Astrocyte of the hippocampus (primary cell): ENCODE measurements at places on chromosomes 2 and 18.

DNA sequence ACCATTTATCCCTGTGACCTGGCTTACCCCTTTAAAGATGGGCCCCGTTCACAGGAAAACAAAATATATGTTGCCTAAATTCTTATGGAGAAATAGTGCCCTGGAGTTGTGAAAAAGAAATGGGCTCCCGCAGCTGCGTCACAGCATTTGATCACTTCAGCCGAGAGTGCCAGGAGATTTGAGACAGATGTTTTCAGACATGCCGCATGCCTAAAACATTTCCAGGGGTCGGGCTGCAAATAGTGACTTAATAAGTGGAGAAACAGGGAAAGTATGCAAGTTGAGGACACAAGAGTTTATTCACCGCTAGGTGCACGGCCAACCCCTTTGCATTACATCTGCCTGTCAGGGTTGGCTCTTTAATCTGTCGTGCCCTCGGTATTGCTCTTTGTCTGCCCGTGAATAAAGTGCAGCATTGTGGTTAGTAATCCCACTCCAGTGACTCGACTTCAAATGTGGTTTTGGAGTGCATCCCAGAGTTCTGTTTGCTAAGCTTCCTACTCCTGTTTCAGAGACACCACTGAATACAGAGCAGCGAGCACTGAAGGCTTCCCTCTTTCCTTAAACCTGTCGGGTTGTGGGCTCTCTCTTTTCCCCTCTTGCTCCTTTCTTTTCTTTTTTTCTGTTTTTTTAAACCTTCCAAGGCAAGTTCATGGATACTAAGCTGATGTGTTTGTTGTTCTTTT lies 187.5 kb downstream of the LTBP1 start:
- peak; percentile 98 for DNase-seq

DNA sequence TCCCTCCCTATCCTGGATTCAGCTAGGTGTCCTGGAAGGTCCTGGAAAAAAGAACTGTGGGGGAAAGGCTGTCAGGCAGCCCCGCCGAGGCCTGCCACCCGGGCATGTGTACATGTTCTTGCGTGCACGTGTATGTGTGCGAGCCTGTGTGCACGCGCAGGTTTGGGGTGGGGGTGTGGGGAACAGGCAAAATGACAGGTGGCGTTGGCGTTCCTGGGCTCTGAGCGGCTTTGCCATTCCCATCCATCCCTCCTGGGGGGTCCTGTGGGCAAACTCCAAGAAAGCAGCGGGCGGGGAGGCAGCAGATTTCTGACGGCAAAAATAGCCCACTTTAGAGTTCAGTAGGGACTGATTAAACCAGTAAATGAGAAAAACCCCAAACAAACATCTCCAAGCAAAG lies 35.6 kb downstream of the EMX1 start:
- DNase-seq, result no peak

- no peak for DNase-seq
These were observed 227.9 kb downstream of the PRKCE start for GRCh38 chr2:45879406-45879805.

DNA sequence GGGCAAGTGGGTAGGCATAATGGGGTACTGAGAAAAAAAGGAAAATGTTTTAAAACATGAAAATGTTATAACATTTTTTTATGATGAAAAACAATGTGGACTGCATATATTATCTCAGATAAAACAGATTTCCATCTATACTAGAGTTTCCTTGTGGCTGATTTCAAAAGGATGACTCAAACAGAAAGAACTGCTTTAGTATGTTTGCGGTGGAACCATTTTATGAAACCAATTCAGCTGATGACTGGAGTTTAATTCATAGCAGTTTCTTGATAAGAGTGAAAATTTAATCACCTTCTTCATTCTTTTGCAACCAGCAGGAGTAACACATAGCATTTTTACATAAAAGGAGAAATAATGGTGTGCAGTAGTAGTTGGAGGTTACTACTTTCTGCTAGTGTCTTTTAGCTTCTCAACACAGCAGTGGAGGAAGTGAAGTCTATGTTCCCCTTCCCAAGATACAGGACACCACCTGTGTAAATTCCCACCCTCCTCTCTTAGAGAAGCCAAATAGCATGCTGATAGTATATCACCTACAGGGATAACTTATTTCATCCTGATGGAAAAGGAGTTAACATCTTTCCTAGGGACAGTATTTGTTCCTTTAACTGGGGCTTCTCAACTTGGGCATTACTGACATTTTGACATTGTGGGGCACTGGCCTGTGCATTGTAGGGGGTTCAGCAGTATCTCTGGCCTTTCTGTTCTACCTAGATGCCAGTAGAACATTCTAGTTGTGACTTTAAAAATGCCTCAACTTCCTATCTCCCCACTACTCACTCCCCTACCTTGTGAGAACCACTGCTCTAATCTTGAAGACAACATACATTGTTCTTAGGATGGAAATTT lies 29.9 kb downstream of the PELI1 start:
- DNase-seq, result peak; percentile 84

DNA sequence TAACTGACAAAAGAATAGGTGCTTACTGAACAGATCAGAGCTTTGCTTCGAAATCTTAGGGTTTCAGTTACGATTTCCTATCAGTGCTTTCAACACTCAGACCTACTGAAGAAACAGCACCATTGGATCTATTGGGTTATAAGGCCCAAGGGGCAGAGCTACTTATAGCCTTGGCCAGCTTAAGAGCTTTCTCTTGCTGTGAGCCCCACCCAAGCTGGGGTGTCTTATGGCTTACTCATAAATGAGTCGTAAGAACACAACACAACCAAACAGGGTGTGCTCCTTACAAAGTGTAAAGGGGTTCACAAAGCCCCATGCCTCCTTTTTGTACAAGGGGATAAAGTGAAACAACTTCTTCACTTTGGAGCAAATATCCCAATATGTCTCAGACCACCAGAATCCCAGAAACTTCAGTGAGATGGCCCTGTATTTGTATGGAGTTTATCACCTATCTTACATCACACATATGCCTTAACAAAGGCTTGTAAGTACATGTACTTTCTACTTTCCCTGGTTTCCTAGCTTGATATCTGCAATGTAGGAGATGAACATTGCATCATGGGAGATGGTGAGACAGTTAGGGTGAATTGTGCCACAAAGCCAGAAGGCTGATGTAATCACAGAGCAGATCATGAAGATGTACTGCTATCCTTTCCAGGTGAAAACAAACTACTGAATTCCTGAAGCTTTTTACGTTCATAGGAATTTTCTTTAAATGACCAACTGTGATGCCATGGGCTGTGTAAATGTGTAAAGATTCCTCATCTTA lies 115.5 kb upstream of the GLI2 start:
- no peak for DNase-seq

DNA sequence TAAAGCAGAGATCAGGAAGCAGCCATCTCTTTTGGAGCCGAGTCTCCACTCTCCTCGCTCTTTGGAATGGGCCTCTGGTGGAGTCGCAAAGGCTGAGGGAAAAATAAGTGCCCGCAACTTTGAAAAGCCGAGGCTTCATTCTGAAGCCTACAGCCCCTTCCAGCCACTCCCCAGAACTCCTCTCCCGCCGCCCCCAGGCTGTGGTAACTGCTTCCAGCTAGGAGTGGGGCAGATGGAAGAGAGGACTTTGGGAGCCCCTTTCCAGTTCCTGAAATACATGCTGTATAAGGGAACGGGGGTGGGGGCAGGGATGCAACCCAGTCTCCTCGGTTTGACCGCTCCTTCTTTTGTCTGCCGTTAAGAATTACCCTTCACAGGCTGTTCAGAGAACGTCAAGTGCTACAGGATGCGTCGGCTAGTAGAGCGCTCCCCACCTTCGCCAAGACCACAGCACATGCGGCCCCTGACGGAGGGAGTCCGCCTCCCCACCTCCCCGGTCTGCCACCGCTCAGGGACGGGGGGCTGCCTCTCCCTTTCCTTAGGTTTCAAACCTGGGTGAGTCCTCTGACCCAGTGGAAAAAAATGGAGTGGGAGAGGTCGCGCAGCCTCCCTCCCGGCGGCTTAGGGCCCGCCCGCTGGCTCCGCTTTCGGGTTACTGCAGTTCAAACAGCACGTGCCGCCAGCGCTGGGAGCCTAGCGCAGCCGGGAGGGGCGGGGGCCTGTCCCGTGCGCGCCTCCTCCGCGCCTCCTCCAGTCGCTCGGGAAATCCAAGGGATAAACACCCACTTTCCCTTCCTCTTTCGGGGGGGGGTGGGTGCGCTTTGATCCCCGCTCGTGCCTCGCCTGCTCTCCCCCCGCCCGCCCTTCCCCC lies 4.9 kb downstream of the CYP26B1 start:
- peak; percentile 55 for DNase-seq

GRCh38 chr2:122255924-122256323 lies 500.5 kb downstream of the TSN start:
- no peak for DNase-seq

GRCh38 chr2:95392730-95393455 lies 9.6 kb upstream of the FAHD2A start:
- DNase-seq, result no peak
